H9 (cell line): ENCODE measurements at places on chromosomes 2 and 18.
A peak's percentile ranks its signal among the peaks of the same experiment; 100 is the strongest.

GRCh38 chr2:168519534-168520308, 63.6 kb downstream of the CERS6 start:
- DNase-seq = no peak
- no peaks in the 10 kb centered on the region for H3K36me3 ChIP-seq
- peaks cover 6% of the 10 kb centered on the region; the same call in 1 of the 2 replicates for H3K4me1 ChIP-seq
- H3K27ac ChIP-seq = no peak overlapping the region
- no peak overlapping the region for H3K4me3 ChIP-seq

DNA sequence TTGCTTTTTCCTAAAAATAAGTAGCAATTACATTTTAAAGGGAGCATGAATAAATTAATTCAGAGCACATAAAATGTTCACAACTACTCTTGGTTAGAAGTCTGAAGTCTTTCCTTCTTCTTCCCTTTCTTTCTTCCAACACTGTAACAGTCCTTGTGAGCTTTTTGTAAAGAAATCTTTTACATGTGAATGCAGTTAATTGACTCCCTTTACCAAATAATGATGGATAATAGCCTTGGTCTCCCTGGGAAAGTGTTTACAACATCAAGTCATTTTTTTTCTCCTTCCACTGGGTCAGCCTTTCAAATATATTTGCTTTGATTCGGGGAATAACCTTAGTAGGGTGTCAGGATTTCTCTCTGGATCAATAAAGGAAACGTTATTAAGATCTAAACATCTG, 39.1 kb downstream of the CALCRL start:
- peaks cover 5% of the 10 kb centered on the region for H3K36me3 ChIP-seq
- peak overlapping the region; percentile 17; the same call in 1 of the 3 replicates for H3K4me3 ChIP-seq
- no peak for DNase-seq
- no peak overlapping the region for H3K27ac ChIP-seq
- H3K27me3 ChIP-seq = no peaks in the 10 kb centered on the region

GRCh38 chr2:201070948-201071478, 458 bp downstream of the HYCC2 start:
- H3K4me3 ChIP-seq = peak overlapping the region; percentile 90
- H3K27ac ChIP-seq = no peak overlapping the region
- no peaks in the 10 kb centered on the region for H3K27me3 ChIP-seq

DNA sequence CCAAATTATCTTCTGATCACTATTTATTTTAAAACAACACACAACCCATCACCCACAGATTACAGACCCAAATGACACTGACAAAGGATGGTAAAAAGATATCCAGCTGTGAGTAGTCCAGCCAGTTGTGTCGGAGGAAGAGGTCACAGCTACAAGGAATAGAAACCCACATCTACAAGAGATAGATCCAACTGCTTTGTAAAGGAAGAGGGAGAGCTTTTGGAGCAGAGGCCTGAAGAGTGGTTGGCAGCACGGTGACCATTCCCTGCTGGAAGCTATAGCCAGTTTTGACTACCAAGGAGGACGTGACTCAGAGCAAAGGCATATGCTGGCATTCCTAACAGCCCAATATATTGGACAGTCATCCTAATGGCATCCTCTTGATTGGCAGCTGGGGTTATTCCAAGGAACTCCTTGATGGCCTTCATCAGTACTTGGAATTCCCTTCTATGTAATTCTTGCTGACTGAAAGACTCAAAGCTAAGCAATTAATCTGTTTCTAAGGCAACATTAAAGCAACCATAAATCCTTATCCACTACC, 17.1 kb downstream of the SLC8A1 start:
- H3K36me3 ChIP-seq = no peaks in the 10 kb centered on the region
- DNase-seq = no peak
- no peak overlapping the region for H3K27ac ChIP-seq
- no peak overlapping the region for H3K4me3 ChIP-seq
- H3K27me3 ChIP-seq = no peaks in the 10 kb centered on the region

GRCh38 chr2:80145499-80145898, 159.1 kb downstream of the LRRTM1 start:
- no peaks in the 10 kb centered on the region for H3K27me3 ChIP-seq
- H3K27ac ChIP-seq = no peak overlapping the region
- H3K4me3 ChIP-seq = no peak overlapping the region
- no peak for DNase-seq
- H3K36me3 ChIP-seq = no peaks in the 10 kb centered on the region
- no peaks in the 10 kb centered on the region for H3K4me1 ChIP-seq

GRCh38 chr18:65735155-65735554, 15.7 kb upstream of the CDH7 start:
- no peaks in the 10 kb centered on the region for H3K27me3 ChIP-seq
- H3K36me3 ChIP-seq = no peaks in the 10 kb centered on the region
- H3K27ac ChIP-seq = no peak overlapping the region
- DNase-seq = no peak
- H3K4me3 ChIP-seq = no peak overlapping the region
